ENCODE measurements at places on chromosomes 5 and 9.

GRCh38 chr9:87655731-87656130 lies 70.2 kb upstream of the CTSL start:
- DNase-seq = no peak

- DNase-seq = no peak
These were observed 94.4 kb downstream of the TMEM215 start for GRCh38 chr9:32877639-32878217.

GRCh38 chr5:40984884-40985283 lies 75.6 kb downstream of the C7 start:
- DNase-seq = no peak

- DNase-seq = no peak
These were observed 148.5 kb upstream of the MRPS30 start for GRCh38 chr5:44660251-44660650.

DNA sequence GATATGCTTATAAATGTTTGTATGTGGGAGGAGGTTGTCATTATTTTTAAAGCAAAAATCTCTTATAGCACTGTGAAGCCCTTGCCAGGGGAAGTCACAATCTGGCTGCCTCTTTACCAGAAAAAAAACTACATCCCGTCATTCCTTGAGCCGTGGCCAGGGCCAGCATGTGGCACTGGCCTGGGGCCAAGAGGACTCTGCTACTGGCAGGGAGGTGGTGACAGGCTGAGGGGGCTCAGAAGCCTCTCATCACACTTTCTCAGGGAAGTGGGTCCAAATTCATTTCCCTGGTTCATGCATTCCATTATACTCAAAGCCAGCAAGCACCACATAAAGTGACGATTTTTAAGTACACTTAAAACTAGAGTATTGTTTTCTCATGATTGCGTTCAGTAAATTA lies 457.3 kb downstream of the ZNF608 start:
- no peak for DNase-seq

- no peak for DNase-seq
These were observed 30.1 kb upstream of the CXCL14 start for GRCh38 chr5:135608761-135609443.

DNA sequence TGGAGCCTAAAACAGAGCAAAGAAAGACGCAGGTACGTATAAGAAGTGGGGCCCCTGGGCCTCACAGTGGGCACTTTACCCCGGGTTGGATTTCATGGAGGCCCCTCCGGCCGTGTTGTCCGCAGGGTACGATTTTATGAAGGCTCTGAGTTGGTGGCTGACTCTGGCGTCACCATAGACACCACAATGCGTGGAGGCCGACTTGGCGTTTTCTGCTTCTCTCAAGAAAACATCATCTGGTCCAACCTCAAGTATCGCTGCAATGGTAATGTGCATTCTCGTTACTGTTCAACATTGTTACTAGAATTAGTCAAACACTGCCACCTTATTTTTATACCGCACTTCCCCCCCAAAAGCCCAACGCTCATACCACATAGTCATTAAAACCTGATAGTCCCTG lies 47.1 kb downstream of the THBS4 start:
- DNase-seq = no peak

- DNase-seq = no peak
These were observed 103.7 kb downstream of the CMYA5 start for GRCh38 chr5:79793304-79793703.

DNA sequence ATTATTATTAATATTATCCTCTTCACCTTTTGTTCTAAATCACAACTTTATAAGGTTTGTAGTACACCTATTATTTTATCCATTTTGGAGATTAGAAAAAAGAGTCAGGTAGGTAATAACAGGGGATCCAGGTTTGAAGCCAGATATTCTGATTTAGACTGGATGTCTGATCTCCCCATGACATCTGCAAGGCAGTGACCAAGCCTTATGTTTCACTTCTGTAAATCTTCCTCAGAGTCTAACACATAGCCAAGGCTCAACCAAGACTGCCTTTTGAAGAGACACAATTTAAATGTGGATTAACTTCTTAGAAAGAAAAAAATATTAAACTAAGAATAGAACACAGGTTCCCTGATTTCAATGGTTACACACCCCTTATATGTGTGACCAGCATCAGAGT lies 44.2 kb downstream of the CETN3 start:
- DNase-seq = no peak

DNA sequence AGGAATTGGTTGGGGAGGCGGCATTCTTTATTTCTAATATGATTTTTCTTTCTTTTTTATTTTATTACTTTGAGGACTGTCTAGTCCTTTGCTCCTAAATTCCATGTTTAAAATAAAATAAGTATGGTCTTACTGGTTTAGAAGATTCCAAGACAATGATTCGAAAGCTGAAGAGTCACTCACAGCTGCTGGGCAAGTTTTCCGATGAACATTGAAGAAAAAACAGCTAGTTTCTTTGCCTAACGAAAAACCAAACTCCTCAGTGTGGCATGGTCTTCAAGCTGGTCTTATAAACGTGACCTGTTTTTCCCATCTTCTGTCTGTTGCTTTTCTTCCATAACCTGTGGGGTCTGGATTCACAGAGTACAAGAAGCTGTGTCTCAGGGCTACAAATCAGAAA lies 25.1 kb downstream of the ZNF474 start:
- no peak for DNase-seq

DNA sequence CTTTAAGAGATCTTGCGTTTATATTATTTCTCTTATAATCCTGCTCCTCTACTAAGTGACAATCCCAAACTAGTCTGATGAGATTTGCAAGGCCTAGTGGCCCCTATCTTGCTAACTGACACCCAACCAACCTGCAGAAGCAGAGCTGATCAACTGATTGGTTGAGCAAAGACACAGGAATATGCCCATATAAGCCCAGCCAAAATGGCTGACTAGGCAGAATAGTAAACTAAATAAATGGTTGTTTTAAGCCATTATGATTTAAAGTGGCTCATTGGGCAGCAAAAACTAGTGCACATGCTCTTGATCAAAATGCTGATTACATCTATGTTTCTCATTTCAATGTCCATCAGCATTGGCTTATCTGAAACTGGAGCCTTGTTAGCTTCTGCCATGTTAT lies 238.0 kb upstream of the PDE4D start:
- DNase-seq = no peak

- DNase-seq = no peak
These were observed 114.5 kb upstream of the RAPGEF1 start for GRCh38 chr9:131854334-131854733.

DNA sequence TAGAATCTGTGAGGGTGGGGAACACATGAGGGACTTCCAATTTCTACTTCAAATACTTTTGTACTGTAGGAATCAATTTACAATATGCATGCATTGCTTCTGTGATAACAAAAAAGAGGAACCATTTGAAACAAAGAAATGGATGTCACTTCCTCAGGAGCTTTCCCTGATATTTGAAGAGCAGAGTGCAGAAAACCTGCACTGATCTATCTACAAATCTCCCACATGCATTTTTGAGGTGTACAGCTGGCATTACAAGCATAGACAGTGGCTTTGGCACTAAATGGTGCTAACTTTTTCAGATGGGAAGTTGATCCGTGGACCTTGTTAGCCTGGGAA lies 27.7 kb downstream of the YIPF5 start:
- DNase-seq = no peak

DNA sequence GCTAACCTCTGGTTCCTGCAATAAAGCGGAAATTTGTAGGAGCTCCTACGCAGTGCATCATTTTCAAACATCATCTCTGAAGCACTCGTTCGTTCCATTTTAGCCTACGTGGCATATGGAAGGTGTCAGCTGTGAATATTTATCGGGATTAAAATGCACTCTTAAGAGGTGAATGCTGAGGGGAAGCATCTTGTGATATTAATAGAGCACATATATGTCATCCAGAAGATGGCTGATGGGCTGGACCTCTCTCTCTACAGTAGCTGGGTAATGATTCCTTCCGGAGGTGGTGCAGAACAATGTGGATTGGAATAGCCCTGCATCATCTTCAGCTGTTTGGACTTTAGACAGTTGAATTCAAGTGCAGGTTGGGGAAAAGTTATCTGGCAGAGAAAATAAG lies 478.7 kb downstream of the DMAC1 start:
- no peak for DNase-seq

- DNase-seq = no peak
These were observed 89.2 kb upstream of the PRLR start for GRCh38 chr5:35319333-35320002.

- no peak for DNase-seq
These were observed 37.9 kb upstream of the GABRP start for GRCh38 chr5:170745481-170746071.

DNA sequence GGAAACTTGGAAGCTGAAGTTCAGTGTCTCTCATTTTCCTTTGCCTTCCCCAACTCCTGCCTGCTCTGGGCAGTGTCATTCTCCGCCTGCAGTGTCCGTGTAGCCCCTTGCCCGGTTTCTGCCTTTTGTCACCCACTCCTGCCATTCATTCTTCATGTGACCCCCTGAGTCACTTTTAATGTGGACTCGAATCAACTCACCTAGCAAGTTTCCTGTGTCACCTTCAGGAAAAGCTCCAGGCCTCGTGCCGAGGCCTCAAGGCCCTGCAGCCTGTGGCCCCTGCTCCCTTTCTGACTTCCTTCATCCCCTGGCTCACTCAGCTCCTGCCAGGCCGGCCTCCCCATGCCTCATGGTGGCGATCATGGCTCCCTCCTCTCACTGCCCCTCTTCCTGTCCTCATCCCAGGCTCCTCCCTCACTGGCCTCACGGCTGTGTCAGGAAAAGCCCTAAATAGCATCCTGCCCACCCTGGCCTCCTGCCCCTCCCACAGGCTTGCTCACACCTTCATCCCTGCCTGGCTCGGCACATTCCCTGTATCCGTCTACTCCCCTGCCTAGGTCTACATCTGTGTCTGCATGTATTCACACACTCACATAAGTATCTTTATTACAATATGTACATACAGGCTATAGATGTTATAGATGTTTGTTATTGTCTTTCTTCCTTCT lies 294.9 kb downstream of the MED10 start:
- no peak for DNase-seq

DNA sequence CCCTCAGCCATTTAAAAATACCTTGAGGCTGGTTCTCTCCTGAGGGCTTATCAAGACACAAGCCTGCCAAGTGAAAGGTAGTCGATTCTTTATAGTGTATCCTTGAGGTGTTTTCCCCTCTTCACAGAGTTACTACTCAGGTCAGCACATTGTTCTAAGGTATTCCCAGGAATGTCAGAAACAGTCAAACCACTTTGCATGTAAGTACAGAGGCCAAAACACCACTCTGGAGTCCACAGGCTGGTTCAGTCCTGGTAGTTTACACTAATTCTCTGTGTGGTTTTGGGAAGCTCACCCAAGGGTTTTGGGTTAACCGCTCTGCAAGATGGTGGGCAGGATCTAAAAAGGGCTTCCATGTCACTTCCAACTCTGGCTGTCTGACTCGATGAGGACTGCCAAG lies 162.3 kb upstream of the PPP2R2B start:
- no peak for DNase-seq

GRCh38 chr5:168885324-168886120 lies 306.4 kb upstream of the PANK3 start:
- DNase-seq = no peak

DNA sequence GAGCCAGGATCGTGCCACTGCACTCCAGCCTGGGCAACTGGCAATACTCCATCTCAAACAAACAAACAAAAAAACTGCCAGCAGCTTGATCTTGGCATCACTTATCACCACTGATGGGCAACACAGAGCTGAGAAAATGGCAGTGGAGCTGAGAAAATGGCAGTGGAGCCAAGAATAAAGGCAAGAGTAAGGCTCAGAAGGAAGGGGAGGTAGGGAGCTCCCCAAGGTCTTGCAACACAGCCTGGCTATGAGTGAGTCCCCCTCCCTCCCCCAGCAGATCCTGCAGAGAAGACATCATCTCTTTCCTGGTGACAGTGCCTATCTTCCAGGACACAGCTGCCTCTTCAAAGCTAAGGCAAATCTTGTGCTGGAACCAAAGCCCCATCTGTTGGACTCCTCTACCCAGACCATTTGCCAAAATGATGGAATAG lies 70.3 kb downstream of the UGCG start:
- DNase-seq = no peak

DNA sequence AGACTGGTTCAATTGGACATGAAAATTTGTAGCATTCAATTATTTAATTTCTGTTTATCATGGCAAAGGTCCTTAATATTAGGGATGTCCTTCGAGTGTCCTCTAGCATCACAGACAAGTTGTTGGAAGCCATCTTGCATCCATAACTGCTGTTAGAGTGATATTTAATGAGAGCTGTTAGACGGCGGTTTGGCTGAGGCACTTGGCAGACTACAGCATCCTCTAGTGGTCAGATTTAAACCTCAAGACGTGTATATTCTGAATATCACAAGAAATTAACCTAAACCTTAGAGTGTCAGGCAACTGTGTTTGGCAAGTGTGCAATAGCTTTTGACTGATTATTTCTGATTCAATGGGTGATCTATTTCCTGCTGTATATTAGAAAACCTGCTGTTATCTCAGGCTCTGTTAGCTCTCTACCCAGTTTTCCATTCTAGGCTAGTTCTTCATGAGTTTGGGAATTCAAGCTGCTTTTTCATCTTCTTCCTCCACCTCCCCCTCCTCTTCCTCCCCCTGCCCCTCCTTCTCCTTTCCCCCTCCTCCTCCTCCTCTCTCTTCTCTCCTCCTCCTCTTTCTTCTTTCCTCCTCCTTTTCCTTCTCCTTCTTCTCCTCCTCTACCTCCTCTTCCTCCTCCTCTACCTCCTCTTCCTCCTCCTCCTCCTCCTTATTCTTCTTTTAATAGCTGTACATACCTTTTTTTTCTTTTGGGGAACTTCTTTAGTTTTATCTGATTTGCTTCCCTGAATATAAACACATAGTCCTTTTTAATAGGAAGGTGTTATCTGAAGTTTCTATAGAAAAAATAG lies 8.6 kb downstream of the SPINK1 start:
- DNase-seq = peak; percentile 60

DNA sequence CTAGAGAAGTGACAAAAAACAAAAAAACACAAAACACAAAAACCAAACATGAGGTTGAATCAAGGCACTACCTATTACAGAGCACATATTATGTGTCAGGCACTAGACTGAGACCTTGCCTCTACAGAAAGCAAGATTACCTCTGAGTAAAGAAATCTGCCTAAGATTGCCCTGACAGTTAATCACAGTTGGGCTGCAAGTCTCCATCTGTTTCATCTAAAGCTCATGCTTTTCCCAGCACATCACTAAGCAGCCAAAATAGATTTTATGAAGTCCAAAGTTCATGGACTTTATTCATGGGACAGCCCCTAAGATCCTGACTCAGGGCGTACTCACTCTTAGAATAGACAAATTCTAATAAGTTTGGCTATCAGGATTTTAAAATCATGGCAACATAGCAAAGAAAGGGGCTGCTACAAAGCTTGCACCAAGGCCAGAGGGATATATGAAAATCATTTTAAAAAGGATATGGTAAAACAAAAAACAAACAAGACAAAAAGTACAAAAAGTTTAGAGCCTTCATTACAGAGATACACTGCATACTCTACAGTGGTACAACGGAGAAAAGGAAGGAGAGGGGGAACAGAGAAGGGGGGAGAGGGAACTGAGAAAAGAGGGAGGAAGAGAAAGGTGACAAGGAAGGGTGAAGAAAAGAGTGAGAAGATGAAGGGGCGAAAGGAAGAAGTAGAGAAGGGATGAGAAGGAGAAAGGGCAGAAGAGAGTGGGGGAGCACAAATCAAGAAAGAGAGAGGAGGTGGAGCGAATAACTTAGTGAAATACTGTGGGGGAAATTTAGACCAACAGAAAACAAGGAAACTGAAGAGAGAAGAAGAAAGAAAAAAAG lies 58.2 kb downstream of the RICTOR start:
- no peak for DNase-seq

Data from HCT116 (cell line).